Activated naive CD4-positive, alpha-beta T cell treated with anti-CD3 and anti-CD28 coated beads for 36 hours (primary cell): ENCODE measurements at places on chromosomes 6 and 20. TPM values are rescaled to one million over a fixed set of nuclear protein-coding genes. Genes with fewer than 3 reads are reported as not detected.

DNA sequence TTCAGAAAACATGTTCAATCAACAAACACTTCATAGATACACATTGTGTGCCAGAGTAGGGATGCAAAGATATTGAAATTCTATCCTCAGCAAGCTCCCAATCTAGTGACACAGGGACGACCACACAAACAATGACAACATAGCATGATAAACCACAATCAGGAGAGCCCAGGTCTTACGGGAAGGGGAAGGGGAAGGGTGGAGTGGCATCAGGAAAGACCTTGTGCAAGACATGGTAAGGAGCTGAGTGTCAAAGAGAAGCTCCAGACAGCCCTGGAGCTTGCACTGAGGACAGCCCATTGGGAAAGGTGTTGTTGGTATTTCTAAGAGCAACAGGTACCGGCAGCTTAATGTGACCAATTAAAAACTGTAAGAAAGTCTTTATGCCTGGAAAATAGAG, 103.6 kb downstream of the PDE7B start:
- DNase-seq = no peak

Gene LTB
- 52.3 TPM for total RNA-seq

- no peak for DNase-seq
These were observed 48.5 kb downstream of the RPF2 start for GRCh38 chr6:111030008-111031007.

- no peak for DNase-seq
These were observed 73.7 kb upstream of the CITED2 start for GRCh38 chr6:139448051-139448649.

Gene RREB1
- 12.2 TPM for total RNA-seq

Gene CRISP2
- total RNA-seq = not detected

Gene EPHA7
- total RNA-seq = not detected

Gene MYB
- total RNA-seq = 15.9 TPM

- DNase-seq = no peak
These were observed 41.2 kb upstream of the EZR start for GRCh38 chr6:158860279-158860865.

DNA sequence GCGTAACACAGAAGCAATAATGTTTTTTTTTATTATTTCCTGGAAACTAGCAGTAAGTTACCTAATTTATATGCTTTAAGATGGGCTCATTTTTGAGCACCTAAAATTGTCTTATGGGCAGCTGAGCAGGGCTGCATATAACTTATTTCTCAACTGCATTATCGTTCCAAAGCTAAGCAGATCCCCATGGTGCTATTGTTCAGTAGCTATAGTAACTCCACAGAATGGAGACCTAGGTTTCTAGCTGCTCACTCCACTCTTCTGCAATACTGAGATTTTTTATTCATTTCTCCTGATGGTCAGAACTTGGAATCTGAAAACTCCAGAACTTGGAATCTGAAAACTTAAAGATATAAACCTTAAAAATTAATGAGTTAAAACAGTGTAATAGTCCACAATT, 18.7 kb downstream of the CRISP1 start:
- DNase-seq = no peak

Gene CST11
- not detected for total RNA-seq

Gene FRK
- not detected for total RNA-seq

GRCh38 chr6:33114406-33114805, 38.6 kb downstream of the HLA-DPB1 start:
- no peak for DNase-seq

Gene TRERF1
- total RNA-seq = 6.7 TPM

DNA sequence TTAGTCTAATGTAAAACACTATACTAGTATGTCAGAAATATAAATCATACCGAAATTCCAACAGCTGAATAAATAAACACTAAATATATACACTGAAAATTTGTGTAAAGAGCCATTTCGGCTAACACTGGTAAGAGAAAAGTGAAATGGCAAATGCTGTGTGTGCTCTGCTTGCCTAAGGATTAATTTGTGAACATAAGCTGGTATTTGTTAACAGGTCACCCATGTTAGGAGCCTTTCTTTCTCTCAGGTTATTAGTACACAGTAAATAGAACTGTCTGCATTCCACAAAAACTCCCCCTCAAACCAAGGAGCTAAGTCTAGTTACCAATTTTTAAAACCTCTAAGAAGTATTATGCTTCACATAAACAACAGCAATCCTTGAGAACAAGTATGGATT, 27.0 kb downstream of the ELOVL5 start:
- DNase-seq = no peak

DNA sequence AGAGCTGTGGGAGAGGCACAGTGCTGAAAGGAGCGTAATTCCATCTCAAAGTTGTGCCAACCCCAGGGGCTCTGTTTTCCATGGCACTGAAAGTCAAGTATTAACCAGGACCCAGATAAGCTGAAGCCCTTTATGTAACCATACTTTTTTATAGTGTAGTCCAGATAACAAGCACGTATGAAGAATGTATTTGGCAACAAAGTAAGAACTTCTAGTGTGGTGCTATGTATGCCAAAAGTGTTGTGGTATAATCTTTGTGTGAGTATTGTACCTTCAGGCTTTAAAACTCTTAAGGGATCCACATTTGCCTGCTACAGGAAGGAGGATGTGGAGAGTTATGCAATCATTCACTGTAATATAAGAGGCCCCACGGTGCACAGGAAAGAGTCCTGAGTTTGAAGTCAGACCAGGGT, 129.4 kb downstream of the IBTK start:
- DNase-seq = no peak

Gene C2
- total RNA-seq = 1.6 TPM

GRCh38 chr6:44499609-44500008, 112.1 kb downstream of the CDC5L start:
- DNase-seq = no peak

Gene MROH8
- 0.54 TPM for total RNA-seq

DNA sequence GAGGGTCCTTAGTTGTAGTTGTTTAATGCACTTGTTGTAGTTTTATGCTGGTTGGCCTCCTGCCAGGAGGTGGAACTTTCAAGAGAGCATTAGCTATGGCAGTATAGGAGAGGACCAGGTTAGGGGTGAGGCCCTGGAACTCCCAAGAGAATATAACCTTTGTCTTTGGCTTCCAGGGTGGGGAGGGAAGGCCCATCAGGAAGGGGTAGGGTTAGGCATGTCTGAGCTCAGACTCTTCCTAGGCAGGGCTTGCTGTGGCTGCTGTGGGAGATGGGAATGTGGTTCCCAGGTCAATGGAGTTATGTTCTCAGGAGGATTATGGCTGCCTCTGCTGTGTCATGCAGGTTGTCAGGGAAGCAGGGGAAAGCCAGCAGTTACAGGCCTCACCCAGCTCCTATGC, 20.0 kb upstream of the GABRR1 start:
- DNase-seq = no peak

GRCh38 chr6:169793408-169793807, 42.0 kb downstream of the ERMARD start:
- no peak for DNase-seq

- DNase-seq = no peak
These were observed 20.5 kb downstream of the CEP85L start for GRCh38 chr6:118630923-118631322.

GRCh38 chr6:90212274-90212673, 84.4 kb downstream of the BACH2 start:
- DNase-seq = peak; percentile 46

GRCh38 chr20:36298795-36299339, 7.3 kb upstream of the DLGAP4 start:
- no peak for DNase-seq

Gene NHSL1
- 1.1 TPM for total RNA-seq

DNA sequence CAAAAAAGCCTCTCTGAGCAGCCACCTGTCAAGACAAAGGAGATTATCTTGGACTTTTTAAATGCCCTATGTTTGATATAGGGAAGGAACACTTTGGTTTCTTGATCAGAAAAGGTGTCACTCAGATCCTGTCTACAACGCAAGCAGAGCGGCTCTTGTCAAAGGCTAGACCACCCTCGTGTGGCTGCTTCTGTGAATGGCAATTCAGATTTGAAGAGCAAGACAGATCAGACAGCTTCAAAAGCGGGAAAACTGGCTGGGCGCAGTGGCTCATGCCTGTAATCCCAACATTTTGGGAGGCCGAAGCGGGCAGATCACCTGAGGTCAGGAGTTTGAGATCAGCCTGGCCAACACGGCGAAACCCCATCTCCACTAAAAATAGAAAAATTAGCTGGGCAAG, 10.1 kb upstream of the NXT1 start:
- DNase-seq = peak; percentile 55

DNA sequence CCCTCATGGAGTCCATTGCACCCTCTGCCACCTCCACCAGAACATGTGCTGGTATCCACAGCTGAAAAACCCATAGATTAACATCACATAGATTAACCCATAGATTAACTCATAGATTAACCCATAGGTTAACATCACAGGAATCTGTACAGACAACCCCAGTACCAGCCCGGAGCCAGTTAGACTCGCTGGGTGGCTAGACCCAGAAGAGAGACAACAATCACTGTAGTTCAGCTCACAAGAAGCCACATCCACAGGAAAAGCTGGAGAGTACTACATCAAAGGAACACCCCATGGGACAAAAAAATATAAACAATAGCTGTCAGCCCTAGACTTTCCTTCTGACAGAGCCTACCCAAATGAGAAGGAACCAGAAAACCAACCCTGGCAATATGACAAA, 25.1 kb downstream of the SERPINB9 start:
- peak; percentile 35 for DNase-seq

Gene MLN
- total RNA-seq = not detected

Gene SALL4
- total RNA-seq = not detected

Gene ILRUN
- 53.3 TPM for total RNA-seq

Gene CTSZ
- total RNA-seq = 17.9 TPM

Gene GPR6
- total RNA-seq = not detected

Gene NKX2-4
- total RNA-seq = not detected

DNA sequence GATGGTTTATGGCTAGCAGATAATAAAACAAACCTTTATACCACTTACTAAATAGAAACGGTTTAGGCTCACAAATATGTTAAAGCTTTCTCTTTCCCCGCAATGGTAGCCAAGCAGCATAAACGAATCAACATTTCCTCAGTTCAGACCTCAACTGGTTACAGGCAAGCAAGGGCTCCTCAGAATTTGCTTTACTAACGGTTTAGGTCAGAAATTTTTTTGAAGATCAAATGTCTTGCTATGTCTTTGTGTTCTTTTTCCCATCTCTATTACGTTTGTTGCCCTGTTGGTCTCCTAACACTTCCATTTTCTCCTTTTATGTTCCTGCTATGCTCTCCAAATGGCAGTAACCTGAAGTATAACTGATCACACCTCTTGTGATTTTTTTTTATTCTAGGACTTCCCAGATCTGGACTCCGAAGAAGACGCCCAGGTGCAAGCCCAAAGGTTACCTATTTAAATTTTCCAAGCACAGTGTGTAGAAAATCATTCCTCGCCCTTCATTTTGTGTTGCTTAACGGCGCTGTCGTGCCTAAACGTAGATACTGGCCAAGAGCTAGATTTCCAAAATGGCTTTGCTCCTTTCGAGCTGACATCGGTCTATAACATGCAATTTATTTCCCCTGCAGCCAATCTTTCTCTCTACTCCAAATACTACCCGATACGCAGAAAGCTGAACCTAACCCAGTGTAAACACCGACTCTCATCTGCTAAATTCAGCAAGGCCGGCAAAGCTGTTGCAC, 717 bp upstream of the ASF1A start:
- peak; percentile 71 for DNase-seq

Gene HLA-DRB1
- total RNA-seq = 4.1 TPM

GRCh38 chr6:165708985-165709576, 46.0 kb upstream of the PDE10A start:
- no peak for DNase-seq

GRCh38 chr20:25864326-25864962, 167.8 kb upstream of the ZNF337 start:
- no peak for DNase-seq

DNA sequence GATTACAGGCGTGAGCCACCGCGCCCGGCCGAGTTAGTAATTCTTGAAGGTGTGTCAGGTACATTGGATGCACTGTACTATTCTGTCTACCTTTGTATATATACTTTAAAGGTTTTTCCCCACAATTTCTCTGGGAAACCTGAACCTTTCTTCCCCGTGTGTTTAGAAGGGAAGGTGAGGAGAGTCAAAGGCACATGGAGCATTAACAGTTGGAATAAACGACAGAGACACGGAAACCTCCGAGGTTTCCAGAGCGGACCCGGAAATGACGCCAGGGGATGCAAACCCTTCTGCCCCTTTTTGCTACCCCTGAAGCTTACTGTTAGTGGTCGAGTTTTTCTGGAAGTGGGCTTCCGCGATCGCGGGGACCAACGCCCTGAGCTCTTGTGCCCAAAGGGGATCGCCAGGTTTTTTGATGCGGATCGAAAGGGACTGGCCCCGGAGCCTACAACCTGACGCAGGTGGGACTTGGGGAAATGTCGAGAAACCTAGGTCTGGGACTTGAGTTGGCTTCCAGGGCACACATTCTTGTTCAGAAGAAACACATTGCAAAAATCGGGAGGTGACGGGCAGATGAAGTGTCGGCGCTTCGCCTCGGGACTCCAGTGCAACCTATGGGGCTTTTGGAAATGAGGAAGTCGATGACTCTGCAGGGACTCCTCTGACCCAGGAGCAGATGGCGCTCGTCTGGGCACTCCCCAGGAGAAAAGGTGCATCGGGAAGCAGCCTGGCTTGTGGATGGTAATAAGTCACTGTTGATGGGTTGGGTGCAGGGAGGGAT, 218.2 kb downstream of the OR2B2 start:
- DNase-seq = peak; percentile 60

DNA sequence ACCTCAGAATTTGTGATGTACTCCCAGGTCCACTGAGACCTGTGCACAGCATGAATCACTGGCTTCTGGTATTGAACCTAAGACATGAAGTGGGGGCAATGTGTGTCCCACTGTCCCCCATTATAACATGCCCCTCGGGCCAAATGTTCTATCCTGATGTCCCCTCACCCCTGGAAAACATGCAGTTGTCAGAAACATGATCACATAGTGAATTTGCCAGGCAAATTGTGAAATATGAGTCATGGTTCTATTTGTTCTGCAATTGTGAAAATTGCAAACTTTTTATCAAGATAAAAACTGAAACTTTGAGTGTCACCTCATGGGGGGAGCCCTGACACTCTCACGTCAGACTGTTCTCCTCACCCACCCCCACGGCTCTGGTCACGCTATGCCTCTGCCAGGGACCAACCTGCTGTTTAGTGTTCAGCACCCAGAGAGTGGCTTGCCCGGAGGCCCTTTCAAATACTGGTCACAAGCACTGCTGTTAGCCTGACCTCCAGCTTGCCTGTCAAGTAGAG, 305.3 kb downstream of the CLIC5 start:
- DNase-seq = peak; percentile 94

- no peak for DNase-seq
These were observed 901.7 kb upstream of the CITED2 start for GRCh38 chr6:140276133-140276532.

Gene C6orf15
- total RNA-seq = not detected

Gene UBD
- 0.31 TPM for total RNA-seq

Gene CST5
- not detected for total RNA-seq
